ENCODE measurements at places on chromosomes 1 and 21. TPM values are rescaled to one million over a fixed set of nuclear protein-coding genes. Genes with fewer than 3 reads are reported as not detected.

Gene SPTA1
- total RNA-seq: not detected

Gene S100A1
- not detected for total RNA-seq

Gene MUTYH
- total RNA-seq: 1.8 TPM

Gene HJV
- total RNA-seq: not detected

Gene THEMIS2
- total RNA-seq: 206 TPM

Gene MRPS14
- 8.2 TPM for total RNA-seq

Gene GJA8
- total RNA-seq: not detected

Gene S100A2
- not detected for total RNA-seq

Gene KRTAP7-1
- total RNA-seq: not detected

Gene LCE1F
- not detected for total RNA-seq

Gene IL22RA1
- total RNA-seq: not detected

Gene ZNF669
- total RNA-seq: 0.64 TPM

Gene ZNF697
- 0.11 TPM for total RNA-seq

Gene OR10Z1
- total RNA-seq: not detected

Gene MFSD2A
- 0.32 TPM for total RNA-seq

Gene ALG14
- not detected for total RNA-seq

Gene MMEL1
- total RNA-seq: not detected

Gene BATF3
- total RNA-seq: 18.4 TPM

All from ascending aorta (tissue), 2 donors.